ENCODE measurements at places on chromosomes 16 and 17.
A peak's percentile ranks its signal among the peaks of the same experiment; 100 is the strongest.

- DNase-seq: no peak
Observed at GRCh38 chr16:12043953-12044352, 67.4 kb downstream of the SNX29 start.

DNA sequence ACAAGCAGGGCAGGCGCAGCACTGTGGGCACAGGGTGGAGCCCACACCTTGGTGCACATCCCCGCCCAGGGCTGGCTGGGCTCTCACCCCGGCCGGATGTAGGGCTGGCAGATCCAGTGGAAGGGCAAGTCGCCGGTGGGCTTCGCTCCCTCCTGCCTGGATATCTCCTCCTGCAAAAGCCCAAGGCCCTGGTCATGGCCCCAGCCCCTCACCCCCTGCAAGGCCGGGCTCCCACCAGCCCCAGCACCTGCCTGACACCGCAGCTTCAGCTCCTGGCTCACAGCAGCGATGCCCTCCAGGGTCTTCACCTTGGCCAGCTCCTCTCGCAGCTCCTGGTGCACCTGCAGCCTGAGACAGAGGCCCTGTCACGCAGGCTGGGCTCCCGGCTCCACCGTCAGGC lies 5.0 kb downstream of the DUS1L start:
- no peak for DNase-seq

GRCh38 chr16:86761111-86762031 lies 183.0 kb downstream of the FOXL1 start:
- DNase-seq: peak; percentile 12

DNA sequence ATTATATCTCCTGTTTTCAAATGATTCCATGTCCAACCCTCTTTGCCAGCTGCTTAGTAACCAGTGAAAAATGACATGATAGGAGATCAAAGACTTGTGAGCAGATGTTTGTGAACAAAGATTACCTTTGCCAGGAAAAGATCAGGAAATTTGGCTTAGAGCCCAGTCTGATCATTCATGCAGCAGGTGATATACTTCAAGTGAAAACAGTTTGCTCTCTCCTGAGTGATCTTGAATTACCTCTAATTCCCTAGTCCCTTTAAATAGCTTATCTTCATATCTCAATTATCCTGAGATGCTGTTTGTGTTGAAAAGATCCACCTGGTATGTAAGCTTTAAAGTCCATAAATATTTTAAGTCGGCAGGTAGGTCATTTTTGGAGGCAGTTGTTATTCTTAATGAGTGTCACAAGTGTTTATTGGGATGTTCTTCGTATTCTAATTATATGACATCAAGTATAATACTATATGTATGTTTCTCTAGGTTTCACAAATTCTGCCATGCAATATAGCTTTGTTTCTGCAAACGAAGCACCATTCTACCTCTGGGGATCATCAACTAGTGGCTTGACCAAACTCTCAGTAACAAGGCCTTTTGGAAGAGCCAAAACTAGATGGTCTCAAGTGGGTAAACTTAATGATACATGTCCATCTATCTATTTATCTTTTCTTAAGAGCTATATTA lies 13.2 kb upstream of the VPS35L start:
- no peak for DNase-seq

GRCh38 chr16:49620869-49621240 lies 235.1 kb downstream of the ZNF423 start:
- DNase-seq: no peak

DNA sequence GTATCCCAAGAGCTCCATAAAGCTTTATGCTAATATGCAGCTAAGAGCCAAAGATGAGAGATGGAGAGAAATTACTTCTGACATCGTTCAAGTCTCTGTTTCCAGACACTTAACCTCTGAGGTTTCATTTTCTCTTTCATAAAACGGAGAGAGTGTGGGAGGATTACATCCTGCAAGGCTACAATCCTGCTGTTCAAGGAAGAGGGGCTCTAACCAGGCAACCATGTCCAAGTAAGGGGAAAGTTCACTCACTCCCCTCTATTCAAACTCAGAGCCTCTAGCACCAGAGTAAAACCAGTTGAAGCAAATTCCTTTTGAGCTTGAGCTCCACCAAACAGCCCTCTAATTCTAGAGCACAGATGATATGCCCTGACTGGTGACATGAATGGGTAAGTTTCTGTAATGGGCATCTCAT lies 397.4 kb downstream of the NPIPA8 start:
- DNase-seq: no peak
